Brain microvascular endothelial cell (primary cell): ENCODE measurements at places on chromosomes 16 and 17.

- DNase-seq: peak; percentile 86
These were observed 7.5 kb downstream of the LDHD start for GRCh38 chr16:75108792-75109731.

GRCh38 chr16:68900009-68900408 is 56.7 kb downstream of the TANGO6 start:
- no peak for DNase-seq

GRCh38 chr17:43431714-43432523 is 33.1 kb downstream of the ARL4D start:
- no peak for DNase-seq

- DNase-seq: no peak
These were observed 10.9 kb downstream of the HSD3B7 start for GRCh38 chr16:30995927-30996323.

DNA sequence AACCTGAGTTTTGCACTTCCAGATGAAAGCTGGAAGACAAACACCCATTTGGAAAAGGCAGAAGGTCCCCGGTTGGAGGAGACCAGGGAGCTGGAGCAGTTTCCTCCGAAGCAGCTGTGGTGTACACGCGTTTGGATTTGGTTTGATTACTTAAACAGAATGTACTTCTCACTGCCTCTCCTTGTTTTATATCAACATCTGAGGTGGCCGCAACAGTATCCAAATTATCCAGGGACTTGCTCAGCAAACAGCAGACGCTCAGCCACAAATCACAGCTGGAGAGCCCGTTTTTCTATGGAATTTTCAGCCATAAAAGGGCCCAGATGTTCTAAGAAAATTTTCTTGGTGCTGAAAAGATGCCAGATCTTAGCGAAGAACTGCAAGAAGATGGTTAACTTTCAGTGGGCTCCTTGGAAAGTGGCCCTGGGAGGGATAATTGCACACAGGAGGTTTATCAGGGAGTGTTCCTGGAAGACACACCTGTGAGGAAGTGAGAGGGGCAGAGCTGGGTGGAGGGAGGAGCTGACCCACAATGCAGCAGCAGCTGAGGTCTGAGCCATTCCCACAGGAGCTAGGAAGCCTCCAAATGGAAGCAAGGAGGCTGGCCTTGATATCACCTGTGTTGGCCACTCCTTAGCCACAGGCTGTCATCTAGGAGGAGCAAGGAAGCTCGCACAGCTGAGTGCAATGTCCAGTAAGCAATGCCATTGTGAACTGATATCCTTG is 28.9 kb upstream of the CDH5 start:
- DNase-seq: no peak

DNA sequence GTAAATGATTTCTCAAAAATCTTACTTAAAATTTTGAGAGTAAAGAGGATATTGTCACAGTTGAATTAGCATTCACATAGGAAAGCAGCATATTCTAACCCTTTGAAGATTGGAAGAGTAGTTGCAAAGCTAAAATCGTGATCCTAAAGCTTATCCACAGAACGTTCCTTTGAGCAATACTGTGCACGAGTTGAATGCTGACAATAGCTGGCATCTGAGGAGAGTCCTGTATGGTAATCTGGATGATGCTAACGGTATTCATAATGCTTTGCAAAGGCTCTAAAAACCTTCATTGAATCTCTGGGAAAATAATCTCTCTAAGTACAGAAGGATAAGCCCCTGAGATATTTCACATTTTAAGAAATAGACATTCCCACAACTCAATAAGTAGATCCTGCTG is 354.6 kb downstream of the CDH8 start:
- DNase-seq: no peak
